ENCODE measurements at places on chromosomes 3 and 15.

GRCh38 chr3:158974904-158975303, 173.1 kb downstream of the MFSD1 start:
- no peak for DNase-seq

- no peak for DNase-seq
Measured at GRCh38 chr3:52456169-52456799, 880 bp downstream of the NISCH start.

GRCh38 chr3:188931531-188931930, 240.2 kb upstream of the TPRG1 start:
- DNase-seq, result no peak

DNA sequence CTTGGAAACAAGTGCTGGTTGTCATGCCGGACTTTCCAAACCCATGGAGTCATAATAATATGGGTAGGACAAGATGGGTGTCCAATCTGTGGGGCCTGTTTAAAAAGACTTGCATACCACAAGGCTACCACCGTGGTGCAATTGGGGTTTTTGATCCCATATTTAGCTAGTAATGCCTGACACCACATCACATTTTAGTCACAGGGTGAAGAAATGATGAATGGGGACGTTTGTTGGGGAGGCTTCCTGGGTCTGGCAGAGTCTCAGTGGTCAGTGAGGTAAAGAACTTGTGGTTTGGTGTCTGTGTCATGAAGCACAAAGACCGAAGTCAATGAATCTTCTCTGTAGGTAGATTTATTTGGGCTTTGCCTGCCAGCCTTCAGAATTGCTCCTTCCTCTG, 31.0 kb downstream of the P3H2 start:
- DNase-seq, result no peak

GRCh38 chr15:78796510-78796909, 14.8 kb downstream of the ADAMTS7 start:
- DNase-seq, result no peak

- DNase-seq, result no peak
Measured at GRCh38 chr3:156655819-156656550, 18.4 kb upstream of the TIPARP start.

DNA sequence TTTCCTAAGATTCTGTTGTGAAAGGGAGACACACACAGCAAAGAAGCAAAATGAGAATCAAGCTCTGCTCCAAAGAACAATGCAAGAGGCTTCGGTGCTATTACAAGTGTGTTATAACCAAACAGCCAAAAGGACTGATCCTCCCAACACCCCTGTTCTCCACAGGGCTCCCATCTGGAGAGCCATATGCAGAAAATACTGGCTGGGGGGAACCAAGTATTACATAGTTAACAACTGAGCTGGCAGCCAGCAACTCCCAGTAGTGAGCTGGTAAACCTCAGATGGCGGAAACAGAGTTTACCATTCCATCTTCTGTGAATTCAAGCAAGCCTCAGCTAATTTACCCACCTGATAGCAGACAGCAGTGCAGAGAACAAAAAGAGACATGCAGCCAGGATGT, 156.4 kb downstream of the NTRK3 start:
- no peak for DNase-seq

- DNase-seq, result no peak
Measured at GRCh38 chr3:54969652-54970051, 41.8 kb upstream of the LRTM1 start.

GRCh38 chr3:64730681-64731080, 42.9 kb upstream of the ADAMTS9 start:
- no peak for DNase-seq

- no peak for DNase-seq
Measured at GRCh38 chr15:39393575-39394335, 187.1 kb upstream of the THBS1 start.

GRCh38 chr3:73624017-73624820, 522 bp downstream of the PDZRN3 start:
- DNase-seq, result no peak

DNA sequence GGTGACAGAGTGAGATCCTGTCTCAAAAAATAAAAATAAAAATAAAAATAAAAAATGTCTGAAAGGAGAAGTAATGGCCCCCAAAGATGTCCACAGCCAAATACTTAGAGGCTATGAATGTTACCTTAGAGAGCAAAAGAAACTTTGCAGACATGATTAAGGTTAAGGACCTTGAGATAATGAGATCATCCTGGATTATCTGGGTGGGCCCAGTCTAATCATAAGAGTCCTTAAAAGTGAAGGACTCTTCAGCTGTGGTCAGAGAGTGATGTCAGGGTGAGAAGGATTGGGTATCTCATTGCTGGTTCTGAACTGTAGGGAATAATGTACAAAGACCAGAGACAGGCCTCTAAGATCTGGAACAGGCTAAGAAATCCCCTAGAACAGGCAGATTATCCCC, 84.9 kb upstream of the POU1F1 start:
- no peak for DNase-seq

DNA sequence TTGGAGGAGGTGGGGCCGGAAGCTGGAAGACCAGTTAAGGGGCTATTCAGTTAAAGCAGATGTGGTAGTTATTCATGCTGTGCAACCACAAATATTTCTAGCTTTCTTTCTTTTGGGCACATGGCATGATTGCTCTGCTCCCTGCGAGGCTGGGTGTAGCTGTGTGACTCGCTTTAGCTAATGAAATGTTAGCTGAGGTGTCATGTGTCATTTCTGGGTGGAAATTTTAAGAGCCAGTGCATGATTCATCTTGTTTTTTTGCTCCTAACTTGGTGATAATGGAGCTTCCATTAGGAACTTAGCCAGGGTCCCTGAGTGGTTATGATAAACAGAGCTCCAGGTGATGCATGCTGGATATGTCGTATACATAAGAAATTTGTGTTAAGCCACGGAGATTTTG, 300.6 kb downstream of the SATB1 start:
- DNase-seq, result no peak

- DNase-seq, result no peak
Measured at GRCh38 chr15:77865701-77866100, 211.8 kb downstream of the TBC1D2B start.

- DNase-seq, result no peak
Measured at GRCh38 chr15:29037997-29038705, 152.4 kb downstream of the APBA2 start.

DNA sequence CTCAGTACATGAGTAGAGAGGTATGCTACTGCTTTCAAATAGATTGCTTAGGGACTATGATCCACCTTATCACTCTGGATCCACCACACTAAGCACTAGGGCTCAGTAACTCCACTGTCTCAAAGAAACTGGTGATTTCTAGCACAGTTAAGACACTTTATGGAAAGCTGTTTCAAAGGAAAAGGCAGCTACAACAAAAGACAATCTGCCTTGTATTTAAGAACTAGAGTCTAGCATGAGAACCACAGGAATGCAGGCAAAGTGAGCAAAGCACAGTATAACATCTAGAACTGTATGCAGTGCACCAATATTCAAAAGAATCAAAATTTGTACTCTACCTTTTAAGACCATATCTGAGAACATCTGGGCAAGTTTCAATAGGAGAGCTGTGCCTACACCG, 17.9 kb downstream of the TFRC start:
- no peak for DNase-seq

- DNase-seq, result no peak
Measured at GRCh38 chr3:45800611-45801010, 4.3 kb upstream of the SLC6A20 start.

- no peak for DNase-seq
Measured at GRCh38 chr3:148694116-148694515, 3.6 kb upstream of the AGTR1 start.

DNA sequence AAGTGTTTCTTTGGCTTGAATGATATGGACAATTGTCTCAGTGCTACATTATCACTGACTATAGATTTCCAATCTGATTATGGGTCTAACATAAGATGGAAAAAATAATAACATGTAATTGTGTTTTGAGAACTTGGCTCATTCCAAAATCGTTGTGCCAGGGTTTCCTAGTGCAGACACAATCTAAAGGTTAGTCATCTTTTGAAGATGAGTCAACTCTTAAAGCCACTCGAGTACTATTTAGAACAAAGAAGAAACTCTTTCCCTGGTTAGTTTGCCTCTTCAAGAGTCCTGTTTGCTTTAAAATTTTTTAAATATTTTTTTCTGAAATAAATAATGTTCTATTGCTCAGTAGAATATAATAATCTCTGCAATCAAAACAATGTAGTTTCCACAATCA, 301.0 kb downstream of the CADM2 start:
- DNase-seq, result no peak
